ENCODE measurements at places on chromosomes 12 and 14.
A peak's percentile ranks its signal among the peaks of the same experiment; 100 is the strongest.

DNA sequence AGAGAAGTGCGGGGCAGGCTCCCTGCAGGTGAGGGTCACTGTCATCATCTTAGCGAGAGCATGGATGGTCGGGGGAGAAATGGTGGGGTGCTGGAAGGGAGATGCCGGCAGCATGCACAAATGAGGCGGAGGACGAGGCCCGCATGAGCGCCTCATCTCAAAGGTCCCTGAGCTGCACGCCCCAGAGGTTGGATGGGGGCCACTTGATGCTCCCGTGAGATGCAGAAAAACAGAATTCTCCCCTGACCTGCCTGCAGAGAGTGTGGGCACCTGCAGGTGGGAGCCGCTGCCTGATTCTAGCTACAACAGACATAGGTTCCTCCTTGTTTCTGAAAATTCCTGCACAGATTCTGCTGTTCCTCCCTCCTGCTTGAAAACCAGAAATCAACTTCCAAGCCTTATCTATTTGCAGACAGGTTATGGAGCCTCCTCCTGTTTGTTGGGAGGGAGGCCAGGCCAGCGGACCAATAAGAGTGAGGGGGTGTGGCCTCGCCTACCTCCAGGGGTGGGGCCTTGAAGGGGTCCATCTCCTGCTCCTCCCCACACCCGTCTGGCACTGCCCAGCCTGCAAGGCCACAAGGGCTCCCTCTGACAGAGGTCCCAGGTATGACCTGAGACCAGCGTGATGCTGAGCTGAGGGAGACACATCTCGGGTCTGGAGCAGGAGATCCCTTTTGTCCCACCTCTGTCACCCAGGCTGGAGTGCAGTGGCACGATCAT lies 67.2 kb downstream of the KDM2B start:
- DNase-seq: peak; percentile 28

- no peak for DNase-seq
Measured at GRCh38 chr12:119204671-119205285, 26.0 kb downstream of the HSPB8 start.

DNA sequence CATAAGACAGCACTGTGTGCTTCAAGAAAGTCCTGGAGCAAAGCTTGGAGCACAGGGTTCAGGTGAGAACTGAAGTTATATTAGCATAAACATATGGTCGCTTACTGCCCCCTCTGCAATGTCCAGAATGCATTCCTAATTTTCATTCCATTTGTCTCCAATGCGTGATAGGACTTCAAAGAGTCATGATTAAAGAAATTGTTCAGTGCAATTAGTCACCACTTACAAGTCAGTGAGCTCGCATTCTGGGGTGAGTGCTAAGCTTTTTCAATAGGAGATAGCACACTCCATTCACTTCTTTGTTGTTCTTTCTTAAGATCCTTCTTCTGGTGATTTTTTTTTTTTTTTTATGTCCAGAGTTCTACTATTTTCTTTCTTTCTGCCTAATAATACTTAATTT lies 398.4 kb downstream of the SYT1 start:
- DNase-seq: no peak

- DNase-seq: no peak
Measured at GRCh38 chr12:127717278-127717677, 549.7 kb upstream of the TMEM132C start.

DNA sequence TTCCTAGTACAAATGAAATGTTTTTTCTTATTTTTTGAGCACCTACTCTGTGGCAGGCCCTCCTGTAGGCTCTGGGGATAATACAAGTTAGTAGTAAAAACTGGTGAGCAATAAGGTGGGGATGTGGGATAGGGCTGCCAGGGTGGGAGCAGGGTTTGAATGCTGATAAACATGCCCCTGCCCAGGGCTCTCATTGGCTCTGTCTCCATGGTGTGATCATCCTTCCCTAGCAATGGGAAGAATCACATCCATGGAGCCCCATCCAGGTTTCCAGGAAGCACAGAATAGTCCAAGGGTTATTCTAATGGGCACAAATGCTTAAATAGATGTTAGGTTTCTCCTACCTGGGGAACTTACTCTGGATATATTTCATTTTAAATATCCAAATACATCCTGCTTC lies 45.5 kb downstream of the GIT2 start:
- no peak for DNase-seq

DNA sequence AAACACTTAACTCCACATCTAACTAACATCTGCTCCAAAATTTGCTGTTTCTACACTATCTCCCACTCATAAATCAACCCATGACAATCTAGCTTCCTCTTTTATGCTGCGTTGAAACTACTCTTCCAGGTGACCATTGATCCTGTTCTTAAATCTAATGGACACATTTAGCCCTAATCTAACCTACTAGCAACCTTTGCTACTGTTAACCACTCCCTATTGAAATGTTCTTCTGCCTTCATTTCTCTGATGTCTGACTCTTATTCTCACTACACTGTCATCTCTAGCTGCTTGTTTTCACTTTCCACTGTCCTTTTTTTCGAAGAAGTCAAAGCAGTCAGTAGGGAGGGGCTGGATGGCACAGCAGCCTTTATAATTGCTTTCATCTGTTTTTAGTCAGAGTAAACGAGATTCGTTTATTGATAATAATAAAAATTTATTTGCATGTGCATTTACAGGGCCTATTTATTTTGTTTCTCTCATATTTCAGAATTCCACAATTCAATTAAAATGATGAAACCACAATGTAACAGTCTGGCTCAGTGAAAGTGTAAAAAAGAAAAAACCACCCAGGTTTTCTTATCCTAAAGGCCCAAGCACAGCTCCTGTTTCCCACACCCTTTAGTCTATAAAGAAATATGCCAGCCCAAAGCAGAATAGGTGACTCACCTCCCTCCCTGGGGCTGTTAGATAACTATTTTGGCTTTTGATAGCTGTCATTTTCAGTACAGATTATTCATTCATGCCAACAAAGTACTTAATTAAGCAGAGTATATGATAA lies 44.9 kb downstream of the ATP2B1 start:
- no peak for DNase-seq

DNA sequence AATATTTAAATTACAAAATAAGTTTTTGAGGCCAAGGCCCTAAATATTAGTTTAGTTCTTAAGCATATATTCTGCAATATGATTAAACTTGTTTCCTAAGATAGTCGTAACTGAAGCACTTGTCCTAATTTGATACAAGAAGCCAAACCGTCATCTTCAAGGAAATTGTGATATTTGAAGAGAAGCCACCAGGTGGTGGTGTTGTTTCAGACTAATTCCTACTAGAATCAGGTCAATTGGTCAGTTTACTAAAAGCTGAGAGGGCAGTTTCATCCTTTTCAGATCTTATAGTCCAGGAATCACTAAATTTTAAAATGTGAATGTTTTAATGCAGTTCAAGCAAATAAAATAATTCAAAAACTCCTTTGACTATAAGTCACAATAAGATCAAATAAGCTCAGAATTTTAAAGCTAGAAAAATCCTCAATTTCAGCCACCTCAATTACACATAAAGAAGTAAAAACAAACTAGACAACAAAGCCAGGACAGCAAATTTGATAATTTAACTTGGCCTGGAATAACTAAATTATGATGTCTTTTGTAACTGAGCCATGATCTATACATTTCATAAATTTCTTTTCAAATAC lies 7.1 kb upstream of the ARL1 start:
- no peak for DNase-seq

DNA sequence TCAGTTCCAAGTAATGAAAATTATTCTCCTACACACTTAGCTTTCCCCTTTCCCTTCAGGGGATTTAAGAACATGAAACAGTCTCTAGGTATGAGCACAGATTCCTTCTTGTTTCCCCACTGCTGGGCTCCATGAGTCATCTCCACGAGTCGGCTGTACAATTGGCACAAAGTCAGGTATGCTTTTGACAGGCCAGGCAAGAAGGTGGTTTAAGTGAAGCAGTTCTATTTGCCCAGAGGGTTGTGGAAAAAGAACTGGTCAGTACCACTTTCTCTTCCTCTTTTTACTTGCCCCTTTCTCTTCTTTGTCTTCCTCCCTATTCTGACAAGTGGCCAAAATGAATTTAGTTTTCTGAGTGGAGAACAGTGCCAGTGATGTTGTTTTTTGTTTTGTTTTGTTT lies 16.3 kb downstream of the DYNC1H1 start:
- DNase-seq: no peak

DNA sequence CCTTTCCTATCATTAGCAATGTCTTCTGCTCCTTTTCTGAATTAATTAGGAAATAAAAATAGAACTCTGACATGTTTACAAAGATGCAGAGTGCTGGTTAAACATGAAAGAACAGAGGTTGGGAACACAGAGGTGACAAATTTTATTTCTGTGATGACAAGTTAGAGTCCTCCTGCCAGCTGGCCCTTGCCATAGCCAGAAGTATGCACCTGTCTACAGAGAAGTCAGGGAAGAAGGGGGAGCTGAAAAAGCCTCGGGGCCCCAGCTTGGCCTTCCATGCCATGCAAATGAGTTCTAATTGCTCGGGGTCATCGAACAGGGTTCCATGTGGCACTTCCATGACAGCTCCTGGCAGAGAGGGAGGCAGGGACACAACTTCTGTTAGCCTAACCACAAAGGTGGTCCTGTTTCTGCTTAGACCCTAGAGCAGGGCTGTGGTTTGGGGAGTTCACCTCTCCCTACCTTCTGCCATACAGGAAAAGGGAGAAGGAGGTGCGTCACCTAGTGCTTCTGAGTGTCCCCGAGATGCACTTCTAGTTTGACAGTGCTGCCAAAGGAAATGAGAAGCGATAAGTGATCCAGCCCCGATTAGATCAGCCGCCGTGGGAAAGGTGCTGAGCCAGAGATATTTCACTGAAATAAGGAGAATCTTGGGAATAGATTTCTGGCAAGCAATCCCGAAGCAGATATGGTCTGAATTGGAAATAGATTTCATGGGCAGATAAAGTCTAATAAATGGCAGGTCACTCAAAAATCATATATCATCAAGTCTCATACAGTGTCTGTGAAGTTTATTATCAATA lies 155.8 kb upstream of the FOXN3 start:
- no peak for DNase-seq

DNA sequence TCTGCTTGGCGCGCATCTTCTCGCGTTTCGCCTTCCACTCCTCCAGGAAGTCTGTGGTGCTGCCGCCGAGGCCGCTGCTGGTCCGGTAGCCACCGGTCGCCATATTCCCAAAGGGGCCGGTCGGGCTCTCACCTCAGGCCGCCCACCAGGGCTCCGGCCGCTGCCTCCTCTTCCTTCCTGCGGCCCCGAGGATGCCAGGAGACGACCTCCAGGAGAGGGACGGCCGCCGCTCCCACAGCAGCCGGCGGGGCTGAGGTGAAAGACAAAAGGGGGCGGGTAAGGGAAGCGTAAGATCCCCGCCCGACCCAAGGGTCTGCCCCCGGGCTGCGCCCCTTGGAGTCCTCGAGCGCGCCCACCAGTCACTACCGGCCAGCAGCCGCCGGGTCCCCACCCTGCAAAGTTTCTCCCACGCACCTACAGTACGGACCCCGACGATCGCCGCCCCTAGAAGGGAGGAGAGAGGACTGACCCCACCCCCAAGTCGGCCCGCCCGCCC lies 574 bp downstream of the PAWR start:
- no peak for DNase-seq

GRCh38 chr14:61950340-61950739 lies 188.1 kb downstream of the SNAPC1 start:
- DNase-seq: no peak

DNA sequence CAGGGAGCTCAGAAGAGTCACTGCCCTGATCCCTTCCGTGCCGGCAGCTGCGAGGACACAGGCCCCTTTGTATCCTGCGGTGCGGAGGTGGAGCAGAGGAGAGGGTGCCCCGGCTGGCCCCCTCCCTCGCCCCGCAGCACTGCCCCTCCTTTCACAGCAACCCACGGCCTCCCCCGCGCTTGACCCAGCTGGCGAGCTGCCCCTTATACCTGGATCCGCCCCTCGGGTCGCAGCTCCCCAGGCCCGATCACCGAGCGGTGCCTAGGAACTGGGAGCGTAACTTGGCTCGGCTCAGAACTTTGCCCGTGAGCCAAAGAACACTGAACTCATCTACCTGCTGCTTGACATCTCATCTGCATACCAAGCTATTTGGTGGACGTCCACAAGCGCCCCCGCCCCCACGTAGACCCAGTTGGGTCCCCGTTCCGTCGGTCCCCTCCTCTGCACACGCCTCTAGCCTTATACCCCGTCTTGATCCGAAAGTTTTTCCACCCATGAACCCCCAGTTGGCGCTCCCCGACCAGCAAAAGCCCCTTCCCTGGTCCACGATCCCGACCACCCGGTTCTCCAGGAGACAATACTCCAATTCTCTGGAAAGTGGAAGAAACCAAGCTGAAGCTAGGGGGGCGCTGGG lies 697 bp upstream of the DNAJC14 start:
- DNase-seq: peak; percentile 23

DNA sequence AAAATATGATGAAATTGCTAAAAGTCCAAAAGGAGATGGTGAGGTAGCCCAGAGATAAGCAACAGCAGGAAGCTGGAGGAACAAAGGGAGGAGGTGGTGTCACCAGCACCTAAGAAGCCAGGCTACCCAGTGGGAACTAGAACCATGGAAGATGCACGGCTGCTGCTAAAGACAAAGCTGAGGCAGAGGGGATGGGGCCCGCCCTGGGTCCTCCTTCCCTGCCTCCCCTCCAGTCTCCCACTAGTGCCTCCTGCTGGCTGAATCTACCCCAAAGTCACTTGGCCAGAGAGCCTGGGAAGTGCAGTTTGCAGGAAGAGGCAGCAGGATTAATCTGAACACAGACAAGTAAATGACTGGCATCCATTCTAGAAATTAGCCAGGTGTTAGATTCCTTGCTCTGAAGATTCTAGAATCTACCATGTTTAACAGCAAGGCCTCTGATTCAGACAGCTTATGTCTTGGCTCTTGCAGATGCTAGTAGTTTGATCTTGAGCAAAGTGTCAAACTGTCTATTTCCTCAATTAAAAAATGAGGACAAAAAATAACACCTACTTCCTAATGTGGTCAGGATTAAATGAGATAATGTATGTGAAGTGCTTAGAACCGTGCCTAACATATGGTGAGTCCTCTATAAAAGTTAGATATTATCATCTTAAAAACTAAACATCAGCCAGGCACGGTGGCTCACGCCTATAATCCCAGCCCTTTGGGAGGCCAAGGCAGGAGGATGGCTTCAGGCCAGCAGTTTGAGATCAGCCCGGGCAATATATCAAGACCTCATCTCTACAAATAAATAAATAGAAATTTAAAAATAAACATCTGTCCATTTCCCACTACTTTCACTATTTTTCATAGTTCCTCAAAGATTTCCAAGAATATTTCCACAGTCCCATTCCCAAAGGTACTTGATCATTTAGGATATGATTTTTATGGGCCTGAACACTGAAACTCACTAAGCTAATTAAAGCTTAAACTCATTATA lies 5.8 kb upstream of the LRP10 start:
- no peak for DNase-seq

DNA sequence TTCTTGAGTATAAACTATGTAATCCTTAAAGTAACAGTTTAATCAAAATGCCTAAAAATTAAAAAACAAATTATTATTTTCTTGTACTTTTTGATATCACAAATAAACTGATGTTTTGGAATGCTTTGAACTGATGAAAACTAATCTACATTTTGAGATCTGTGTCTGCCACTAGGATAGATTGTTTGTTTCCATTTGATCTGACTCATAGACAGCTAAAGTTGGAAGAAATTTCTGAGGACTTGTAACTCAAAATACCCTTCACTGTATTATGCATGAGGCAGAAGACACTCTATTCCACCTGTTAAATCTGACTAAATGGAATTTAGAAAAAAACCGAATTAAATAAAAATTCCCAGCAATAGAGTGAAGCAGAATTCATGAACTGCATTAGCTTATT lies 1400.0 kb upstream of the FLRT2 start:
- no peak for DNase-seq

All from stimulated activated CD8-positive, alpha-beta memory T cell treated with anti-CD3 and anti-CD28 coated beads, Interleukin-2, amount 100 ng/mL, for 48 hours (primary cell).